ENCODE measurements at places on chromosomes 4 and X. TPM values are rescaled to one million over a fixed set of nuclear protein-coding genes. Genes with fewer than 3 reads are reported as not detected.

Gene PCDH19
- 1.1 TPM for total RNA-seq

Gene TIMP1
- 1,076 TPM for total RNA-seq

Gene ARAP2
- 10.1 TPM for total RNA-seq

Gene TMEM144
- 8.0 TPM for total RNA-seq

DNA sequence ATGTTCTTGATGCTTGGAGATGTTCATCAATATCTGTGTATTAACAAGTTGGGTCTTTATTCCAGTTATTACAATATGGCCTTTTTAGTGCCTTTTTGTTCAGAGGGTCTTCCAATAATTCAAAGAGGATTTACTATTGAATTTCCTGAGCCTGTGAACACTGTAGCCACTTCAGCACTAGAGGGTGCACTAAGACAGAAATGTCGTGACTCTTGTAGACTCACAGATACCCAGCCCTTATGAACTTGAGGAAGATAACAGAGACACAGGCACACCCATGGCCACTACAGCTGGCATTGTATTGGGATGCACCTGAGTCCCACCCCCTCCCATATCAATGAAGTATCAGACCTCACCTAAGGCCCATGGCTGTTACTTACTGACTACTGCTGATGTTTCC, 54.4 kb upstream of the ACTRT1 start:
- no peak for DNase-seq

GRCh38 chrX:108573136-108573535, 133.5 kb downstream of the COL4A5 start:
- no peak for DNase-seq

- DNase-seq = no peak
Observed at GRCh38 chrX:154548028-154548316, 552 bp downstream of the IKBKG start.

DNA sequence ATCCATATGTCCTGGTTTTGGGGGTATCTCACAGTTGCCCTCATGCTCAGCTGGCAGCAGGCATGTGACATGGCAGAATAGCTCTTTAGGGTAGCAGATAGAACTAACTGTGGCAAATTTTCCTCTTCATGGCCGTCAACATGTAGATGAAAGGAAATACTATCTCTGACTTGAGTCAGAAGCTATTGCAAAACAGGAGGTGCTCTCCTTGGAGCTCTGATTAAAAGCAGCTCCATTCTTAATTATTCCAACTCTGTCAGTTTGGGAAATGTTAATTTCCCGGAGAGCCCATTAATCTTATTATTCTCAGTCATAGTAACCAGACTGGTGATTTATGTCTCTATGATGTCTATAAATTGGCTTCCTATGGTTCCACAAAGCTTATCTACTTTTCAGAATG, 18.2 kb downstream of the IL13RA1 start:
- DNase-seq = no peak

DNA sequence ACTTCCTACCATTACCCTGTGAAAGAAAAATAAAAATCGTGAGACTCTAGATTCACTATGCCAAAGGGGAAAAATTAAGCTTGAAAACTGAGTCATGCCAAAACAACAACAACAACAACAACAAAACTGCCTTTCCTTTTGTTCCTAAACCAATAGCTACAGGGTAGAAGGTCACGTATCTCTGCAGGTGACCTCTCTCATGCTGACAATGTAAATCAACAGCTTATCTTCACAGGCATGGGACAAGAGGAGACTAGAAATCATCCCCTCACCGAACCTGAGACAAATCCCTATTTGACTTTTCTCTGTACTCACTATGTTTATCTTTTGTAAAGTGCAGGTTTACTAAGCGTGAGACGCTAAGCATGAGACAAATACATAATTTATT, 20.5 kb upstream of the AADAT start:
- DNase-seq = no peak

GRCh38 chr4:139266583-139267257, 13.3 kb downstream of the MGARP start:
- peak; percentile 90 for DNase-seq

DNA sequence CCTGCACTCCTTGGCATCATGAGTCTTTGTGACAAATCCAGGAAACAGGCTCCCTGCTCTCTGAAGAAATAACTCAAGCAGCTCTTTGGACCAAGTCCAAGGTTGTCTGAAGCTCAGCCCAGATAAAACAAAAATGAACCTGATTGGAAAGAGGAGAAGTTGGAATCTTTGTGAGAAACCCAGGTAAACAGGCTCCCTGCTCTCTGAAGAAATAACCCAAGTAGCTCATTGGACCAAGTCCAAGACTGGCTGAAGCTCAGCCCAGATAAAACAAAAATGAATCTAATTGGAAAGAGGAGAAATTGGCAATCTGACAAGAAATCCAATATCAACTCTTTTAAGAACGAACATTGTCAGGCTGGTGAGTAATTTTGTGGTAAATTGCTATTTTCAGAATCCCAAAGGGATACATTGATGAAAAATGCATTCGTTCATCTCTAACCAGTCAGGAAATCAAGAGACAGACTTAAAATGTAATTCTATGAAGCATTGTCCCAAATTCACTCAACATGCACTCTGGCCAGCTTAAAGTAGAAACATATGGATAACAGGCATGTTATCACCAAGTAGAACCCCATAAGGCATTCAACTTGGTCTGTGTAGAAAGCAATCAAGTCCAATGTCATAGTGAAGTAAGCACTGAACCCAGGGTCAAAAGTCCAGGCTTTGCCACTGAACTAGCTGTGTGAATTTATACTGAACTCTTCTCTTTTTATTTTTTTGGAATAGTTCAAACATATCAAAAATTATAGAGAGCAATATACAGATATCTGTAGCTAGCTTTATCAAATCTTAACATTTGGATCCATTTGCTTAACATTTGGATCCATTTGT, 16.8 kb upstream of the NFXL1 start:
- DNase-seq = no peak

DNA sequence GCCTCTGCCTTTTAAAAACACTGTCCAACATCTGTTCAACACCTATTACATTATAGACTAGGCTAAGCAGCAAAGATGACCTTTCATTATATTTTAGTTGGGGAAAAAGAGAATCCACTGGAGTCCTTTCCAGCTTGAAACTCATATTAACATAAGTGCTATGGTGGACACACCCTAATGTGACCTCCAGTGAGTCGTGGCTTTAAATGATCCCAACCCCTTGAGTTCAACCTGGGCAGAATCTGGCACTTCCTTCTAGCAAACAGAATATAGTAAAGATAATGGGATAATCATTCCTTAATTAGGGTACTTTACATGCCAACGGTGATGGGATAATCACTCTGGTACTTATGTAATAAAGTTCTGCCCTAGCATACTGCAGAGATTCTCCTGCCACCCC, 162.6 kb downstream of the MAB21L2 start:
- no peak for DNase-seq

All from posterior vena cava (tissue), 2 donors.